ENCODE measurements at places on chromosomes 12 and 14.

DNA sequence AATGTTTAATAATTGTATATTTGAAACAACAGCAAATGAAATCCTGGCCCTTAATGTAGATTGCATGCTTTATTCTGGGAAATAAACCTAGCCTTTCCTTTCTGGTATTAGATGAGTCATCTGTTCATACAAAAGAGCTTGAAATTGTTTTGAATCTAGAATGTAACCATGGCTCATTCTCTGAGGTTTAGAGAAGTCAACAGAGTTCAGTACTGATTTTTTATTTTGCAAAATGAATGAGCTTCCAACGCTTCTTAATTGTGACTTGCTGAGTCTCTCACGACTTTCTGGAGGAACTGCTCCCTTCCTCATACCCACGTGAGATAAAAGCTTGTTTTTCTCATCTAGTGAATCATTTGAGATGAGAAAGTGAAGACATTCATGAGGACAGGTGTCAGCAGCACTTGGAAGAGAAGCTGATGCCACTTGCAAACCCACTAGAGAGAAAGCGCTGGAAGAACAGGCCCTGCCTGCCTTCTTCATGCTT is 509.6 kb downstream of the VRK1 start:
- DNase-seq = no peak

GRCh38 chr12:100371146-100371545 is 14.3 kb downstream of the SLC17A8 start:
- no peak for DNase-seq

- no peak for DNase-seq
Measured at GRCh38 chr14:36451310-36452065, 68.5 kb downstream of the NKX2-1 start.

DNA sequence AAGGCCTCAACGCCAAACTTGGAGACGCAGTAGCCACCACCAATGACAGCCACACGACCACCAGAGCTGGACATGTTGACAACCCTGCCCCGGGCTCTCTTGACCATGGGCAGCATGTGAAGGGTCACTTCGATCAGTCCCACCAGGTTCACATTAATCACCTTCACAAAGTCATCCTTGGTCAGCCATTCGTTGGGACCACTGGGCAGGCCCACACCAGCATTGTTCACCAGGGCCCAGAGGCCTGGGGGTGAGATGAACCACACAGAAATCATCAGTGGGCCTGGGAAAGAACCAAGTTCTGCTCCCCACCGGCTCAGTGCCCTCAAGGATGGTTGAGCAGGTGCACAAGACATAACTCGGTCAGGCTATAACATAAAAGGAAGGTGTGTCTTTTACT is 4.0 kb downstream of the SDR9C7 start:
- no peak for DNase-seq

GRCh38 chr14:103318750-103319419 is 15.2 kb upstream of the EIF5 start:
- no peak for DNase-seq

GRCh38 chr14:71722885-71723284 is 209.3 kb upstream of the RGS6 start:
- DNase-seq = no peak

GRCh38 chr12:126856958-126857357 is 1410.0 kb upstream of the TMEM132C start:
- no peak for DNase-seq

DNA sequence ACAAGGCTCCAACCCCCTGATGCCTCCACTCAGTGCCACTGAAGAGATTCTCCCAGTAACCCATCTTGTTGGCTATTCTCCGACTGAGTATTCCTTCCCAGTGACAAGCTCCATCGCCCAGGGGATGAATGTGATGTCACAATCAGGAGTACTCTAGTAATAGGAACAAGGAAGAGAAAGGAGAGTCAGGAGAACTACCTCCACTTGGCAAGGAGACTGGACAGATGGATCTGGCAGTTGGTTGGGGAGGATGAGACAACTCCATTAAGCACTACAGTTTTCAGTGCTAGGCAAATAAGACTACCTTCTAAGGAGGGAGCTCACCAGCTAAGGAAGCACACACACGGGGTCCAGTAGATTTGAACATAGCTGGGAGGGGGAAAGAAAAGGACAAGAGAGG is 5.3 kb downstream of the RNF41 start:
- DNase-seq = no peak

Measured in SK-N-DZ (cell line).